MM.1S (cell line): ENCODE measurements at places on chromosomes 12 and 14.

DNA sequence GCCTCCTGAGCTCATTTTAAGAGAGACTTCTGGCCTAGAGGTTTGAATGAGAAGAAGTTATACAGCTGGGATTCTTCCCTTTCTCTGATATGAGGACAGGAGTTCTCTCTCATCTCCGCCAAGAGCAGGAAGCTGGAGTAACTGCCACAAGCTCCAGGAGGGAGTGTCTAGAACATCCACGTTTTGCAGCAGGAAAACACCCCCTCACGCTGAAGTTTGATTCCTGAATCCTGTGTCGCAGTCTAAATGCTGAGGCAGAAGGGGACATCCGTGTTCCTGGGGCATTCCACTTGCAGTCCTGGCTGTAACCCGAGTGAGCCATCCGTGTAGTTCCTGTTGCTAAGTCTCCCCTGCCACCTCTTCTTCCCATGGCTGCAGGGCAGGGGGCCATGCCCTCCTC is 38.3 kb downstream of the NTF3 start:
- DNase-seq: no peak

GRCh38 chr14:103704708-103705107 is 10.5 kb downstream of the XRCC3 start:
- no peak for DNase-seq

GRCh38 chr12:19453961-19454360 is 14.7 kb downstream of the AEBP2 start:
- no peak for DNase-seq

DNA sequence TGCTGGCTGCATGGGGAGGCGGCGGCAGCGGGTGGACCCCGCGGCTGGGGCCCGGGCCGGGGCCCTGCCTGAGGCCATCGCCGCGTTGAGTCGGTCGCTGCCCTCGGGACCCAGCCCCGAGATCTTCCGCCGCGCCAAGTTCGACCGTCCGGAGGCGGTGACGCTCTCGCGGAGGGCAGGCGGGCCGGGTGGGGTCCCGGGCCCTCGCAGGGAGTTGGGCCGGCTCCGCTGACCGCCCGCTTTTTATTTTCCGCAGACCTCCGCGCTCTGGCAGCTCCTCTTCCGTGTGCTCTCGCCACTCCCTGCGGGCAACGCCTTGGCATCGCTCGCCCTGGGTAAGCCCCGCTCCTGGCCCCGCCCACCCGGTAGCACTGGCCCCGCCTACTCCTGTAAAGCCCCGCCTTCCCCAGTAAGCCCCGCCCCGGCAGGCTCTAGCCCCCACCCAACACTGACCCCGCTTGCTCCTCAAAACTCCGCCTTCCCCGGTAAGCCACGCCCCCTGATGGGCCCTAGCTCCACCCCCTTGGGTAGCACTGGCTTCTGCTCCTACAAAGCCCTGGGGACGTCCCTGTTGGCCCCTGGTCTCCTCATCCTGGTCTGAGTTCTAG is 424 bp downstream of the TEDC1 start:
- DNase-seq: peak; percentile 80

- no peak for DNase-seq
Observed at GRCh38 chr12:2836574-2836973, 1.7 kb upstream of the NRIP2 start.

- DNase-seq: no peak
Observed at GRCh38 chr14:56161658-56162057, 43.4 kb downstream of the PELI2 start.

DNA sequence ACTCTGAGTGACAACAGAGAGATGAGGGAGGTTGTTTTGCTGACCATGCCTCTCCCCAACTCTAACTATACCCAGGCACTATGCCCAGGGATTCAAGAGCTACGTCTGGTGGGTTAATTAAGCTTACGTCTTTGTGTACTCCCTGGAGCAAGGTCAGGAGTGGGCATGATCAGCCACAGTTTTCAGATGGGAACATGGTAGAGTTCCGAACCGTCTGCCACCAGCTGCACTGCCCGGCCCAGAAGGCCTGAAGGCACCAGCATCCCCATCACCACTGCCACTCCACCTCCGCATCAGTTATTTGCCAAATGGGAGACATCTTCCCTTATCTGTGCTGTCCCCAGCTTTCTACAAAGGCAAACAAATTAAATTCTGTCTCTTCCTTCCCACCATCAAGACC is 11.1 kb upstream of the GPX2 start:
- no peak for DNase-seq

DNA sequence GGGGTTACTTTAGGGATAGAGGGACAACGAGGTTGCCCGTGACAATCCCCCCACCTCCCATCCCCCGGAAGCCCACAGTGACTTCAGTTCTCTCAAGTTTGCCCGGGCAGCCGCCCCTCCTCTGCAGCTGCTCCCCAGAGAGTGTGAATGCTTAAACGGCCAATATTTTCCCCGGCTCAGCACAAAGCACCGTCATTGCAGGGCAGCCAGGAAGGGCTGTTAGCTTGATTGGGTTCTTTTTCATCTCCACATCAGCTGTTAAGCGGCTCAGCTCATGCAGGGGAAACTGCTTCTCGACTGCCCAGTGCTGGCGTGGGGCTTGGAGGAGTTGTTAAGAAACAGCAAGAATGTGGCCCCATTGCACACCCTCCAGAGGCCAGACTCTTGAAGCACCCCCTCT is 120.5 kb upstream of the NCOR2 start:
- DNase-seq: no peak

GRCh38 chr12:12582895-12583303 is 20.2 kb upstream of the DUSP16 start:
- DNase-seq: no peak

- no peak for DNase-seq
Observed at GRCh38 chr14:101109347-101109638, 205.8 kb upstream of the RTL1 start.

GRCh38 chr12:77488041-77488620 is 342.6 kb upstream of the NAV3 start:
- no peak for DNase-seq

- DNase-seq: no peak
Observed at GRCh38 chr12:74418573-74418972, 119.1 kb upstream of the ATXN7L3B start.

GRCh38 chr12:14928931-14929330 is 9.4 kb downstream of the ERP27 start:
- DNase-seq: no peak

GRCh38 chr14:90456551-90456950 is 59.7 kb downstream of the CALM1 start:
- no peak for DNase-seq

DNA sequence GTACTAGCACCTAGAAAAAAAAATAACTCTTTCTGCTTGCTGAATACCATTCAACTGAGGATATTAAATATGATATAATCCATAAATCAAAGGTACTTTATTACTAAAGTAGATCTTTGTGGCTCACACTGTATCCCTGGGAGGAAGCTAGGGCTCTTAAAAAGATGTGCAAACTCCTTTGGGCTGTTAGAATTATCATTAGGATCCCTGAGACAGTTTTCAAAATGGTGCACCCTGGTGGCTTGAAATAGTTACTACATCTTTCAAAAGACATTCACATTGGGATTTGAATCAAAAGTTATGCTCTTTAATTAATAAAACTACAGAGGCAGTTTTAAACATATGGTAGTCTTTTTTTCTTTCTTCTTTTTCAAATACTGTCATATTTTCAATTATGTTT is 228.5 kb upstream of the G2E3 start:
- DNase-seq: no peak

DNA sequence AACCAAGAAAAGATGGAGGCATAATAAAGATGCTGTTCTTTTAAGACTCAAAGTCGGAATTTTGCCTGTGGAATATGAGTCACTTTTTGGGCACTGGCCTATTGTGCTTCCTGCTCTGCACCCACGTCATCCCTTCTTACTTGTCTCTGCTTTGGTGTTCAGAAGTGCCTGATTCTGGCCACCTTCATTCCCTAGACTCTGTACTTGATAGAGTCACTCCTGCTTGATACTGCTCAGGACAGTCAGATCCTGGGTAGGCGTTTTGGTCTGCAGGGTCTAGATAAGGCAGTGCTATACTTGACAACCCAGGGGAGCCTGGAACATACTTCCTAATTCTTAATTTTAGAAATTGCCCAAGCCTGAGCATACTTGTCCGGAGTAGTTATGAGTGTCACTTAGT is 1.9 kb downstream of the LRRK2 start:
- DNase-seq: no peak

- DNase-seq: no peak
Observed at GRCh38 chr14:94499673-94500072, 9.6 kb downstream of the SERPINA12 start.

DNA sequence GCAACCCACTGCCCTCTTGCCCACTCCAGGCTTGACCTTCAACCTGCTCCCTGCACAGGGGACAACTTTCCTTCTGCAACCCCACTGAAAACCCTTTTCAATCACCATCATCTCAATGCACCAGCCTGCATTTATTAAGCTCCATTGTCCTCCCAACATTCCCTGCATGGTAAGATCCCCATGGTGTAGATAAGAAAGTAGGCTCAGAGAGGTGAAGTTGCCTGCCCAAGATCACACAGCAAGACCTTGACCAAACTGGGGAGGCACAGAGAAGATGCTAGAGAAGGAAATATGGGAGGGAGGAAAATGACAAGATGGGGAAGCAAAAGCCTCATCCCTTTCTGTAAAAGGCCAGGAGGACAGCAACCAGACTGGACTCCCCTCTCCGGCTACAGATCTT is 9.8 kb downstream of the MSI1 start:
- no peak for DNase-seq

- DNase-seq: no peak
Observed at GRCh38 chr14:59333668-59334067, 131.5 kb downstream of the GPR135 start.

DNA sequence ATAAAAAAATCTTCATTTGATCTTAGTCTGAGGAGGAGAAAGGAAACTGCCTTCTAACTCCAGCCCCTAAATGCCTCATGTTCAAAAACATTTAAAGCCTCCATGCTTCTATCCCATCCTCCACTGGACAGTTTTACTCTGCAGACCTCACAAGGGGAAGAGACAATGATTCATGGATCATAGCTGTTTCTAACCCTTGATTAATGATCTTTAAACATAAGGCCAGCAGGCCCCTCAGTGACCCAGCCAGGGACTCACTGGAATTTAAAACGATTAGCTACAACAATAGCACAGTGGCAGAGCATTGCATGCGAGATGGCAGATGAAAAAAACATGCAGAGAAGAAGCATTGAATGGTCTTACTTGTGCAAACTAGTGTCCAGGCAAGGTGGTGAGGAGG is 6.0 kb downstream of the DCTN2 start:
- no peak for DNase-seq

GRCh38 chr12:98156697-98157096 is 358.7 kb upstream of the TMPO start:
- no peak for DNase-seq

DNA sequence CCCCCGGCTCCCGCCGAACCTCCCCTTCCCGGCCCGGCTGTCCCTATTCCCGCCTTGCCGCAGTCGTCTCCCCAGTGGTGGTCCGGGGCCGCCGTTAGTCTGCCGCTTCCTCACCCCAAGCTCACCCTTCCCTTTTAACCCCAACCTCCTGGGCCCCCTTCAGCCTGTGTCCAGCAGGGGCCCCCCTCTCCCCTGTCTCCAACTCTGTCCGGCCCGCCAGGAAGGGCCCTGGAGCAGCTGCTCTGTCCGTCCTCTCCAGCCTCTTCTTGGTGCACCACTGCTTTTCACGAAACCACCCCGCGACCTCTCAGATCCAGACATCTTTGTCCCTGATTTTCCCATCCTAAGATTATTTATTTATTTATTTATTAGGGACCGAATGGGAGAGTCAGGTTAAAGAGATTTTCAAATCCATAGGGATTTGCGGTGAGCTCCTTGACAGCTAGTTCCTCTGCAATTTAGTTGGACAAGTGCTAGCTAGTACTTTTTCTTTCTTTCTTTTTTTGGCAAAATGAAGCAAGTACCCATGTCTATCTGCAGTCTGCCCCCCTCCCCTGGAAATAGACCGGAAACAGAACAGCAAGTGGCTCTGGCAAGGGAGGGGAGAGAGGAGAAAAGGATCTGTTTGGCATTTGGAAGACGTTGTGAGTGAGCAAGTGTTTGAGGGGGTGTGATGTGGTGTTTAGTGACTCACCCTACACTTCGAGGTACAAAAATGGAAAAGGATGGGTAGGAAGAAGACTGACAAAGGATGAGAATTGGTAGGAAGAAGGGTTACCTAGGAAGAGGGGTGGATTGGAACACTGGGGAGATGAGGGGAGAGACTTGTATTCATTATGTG is 632 bp downstream of the UBR7 start:
- no peak for DNase-seq

DNA sequence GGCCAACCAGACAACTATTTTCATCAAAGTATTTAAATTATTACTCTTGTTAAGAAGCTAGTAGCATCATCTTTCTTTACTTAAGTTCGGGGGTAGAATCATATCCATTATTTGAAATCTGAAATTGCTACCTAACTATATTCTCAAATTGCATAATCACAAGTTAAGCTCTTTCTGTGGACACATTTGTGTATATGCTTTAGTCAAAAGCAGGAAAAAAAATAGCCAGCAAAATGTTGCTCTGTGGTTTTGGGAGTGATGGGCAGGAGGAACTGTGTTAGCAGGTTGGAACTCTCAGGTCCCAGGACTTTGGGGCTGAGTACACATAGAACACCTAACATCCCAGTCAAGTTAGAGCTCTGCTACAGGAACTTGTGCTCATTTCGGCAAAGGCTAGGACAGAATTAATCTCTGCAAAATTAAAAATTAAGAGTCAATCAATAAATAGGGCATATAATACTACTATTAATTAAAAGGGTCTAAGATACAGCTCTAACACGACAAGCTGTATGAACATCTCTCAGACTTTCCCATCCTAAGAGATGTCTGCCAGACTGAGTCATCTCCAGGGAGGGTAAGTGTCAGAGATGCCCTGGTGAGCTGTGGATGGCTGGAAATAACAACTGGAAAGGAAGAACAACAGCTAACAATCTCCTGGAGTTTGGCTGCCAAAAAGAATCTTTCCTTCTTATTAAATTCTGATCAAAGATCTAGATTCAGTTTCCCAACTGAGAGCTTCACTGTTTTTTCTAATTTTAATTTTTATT is 203.5 kb upstream of the GZMB start:
- no peak for DNase-seq

DNA sequence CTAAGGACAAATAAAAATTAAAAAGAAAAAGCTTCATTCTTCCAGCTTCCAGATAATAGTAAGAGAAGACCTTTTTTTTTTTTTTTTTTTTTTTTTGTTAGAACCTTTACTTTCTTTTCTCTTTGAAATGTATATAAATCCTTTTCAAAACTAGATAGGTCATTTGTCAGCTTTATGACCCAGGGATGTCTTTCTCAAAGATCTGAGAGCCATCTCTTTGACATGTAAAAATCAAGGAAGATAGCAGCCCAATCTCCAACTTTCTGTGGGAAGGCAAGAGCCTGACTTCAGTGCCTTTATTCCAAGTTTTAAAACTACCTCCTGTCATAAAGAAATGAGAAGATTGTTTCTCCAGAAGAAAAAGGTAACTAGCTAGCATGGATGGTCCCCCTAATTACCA is 203.3 kb upstream of the LRFN5 start:
- DNase-seq: no peak
